ENCODE measurements at places on chromosomes 7 and 10.
A peak's percentile ranks its signal among the peaks of the same experiment; 100 is the strongest.

- DNase-seq, result no peak
Measured at GRCh38 chr10:37700886-37701780, 156.3 kb downstream of the ZNF248 start.

DNA sequence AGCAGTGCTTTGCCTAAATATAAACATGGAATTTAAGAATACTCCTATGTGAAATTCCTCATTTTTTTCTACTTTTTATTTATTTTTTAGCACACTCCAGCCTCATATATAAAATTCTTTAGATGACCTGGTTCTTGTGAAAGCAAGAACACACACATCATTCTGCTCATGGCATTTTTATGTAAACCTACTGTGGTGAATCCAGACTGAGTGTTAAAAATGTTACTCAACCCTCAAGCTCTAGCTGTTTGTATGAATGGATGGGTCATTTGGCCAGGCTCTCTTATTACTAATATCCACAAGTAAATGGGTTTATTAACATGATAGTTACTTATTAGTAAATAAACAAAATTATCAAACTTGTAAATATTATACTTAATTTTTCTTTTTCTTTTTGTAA, 551.7 kb upstream of the LRRN3 start:
- no peak for DNase-seq

- no peak for DNase-seq
Measured at GRCh38 chr10:67242528-67242927, 316.7 kb downstream of the LRRTM3 start.

- DNase-seq, result no peak
Measured at GRCh38 chr10:69649786-69650550, 19.9 kb downstream of the FAM241B start.

- DNase-seq, result no peak
Measured at GRCh38 chr10:51651063-51651462, 48.3 kb downstream of the CSTF2T start.

DNA sequence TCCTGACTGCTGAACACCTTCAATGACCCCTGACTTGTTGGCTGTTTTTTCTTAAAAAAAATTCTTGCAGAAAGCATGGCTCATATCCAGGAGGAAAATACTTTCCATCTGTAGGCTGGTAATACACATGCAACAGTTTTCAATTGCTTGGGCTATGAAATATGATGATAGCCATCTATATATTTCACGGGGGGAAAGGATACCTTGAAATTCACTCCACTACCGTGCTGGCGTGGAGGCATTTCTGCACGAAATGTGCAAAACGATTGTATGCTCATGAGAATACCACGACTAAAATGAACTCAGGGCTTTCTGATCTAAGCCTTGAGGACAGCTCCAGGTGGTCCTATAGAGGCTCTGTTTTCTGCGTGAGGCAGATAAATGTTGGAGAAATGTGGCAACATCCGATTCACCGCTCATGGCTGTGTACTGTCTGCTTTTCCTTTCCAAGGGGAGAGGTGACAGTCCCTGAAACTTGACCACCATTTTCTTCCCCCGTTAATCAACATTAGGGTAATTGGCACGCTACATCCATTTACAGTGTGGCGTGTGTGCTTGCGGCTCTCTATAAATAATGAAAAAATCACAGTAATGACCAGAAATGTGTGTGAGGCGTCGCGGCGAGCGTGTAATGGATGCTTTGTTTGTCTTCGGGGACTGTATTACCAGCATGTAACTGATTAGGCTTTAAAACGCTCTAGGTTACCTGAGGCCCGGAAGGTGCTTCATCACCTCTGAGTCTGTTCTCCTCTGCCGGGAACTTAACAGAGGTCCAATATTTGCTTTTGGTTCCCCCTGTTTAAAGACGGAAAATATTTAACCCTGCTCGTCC, 12.8 kb upstream of the CARD11 start:
- DNase-seq, result no peak

DNA sequence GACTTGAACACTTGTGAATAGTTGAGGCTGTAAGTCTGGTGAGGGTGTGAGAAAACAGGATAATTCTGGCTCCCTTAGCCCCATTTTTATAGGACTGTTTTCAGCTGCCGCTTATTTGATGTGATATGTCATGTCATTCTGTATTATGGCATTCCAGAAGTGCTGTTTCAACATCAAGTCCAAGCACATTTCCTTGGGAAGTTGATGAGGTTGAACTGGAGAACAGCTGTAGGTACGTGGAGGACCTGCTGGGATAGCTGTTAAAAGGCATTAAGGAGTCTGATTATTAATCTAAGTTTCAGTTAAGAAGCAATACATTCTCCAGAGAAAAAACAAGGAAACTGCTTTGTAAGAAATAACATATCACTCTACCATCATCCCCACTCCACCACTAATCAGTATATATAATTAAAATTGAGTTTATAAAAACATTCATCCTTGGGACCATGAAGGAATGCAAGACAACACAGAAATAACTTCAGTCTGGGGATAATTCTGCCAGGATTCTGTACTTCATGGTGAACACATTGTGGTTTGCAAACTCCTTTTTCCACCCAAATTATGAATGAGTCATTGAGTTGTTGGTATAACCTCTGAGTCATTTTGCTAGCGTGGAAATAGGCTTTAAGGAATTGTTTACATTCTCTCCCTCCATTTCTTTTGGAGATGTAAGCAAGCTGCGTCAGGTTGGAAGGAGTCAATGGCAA, 39.9 kb upstream of the TMEM229A start:
- DNase-seq, result no peak

- no peak for DNase-seq
Measured at GRCh38 chr7:1812509-1813393, 142.7 kb downstream of the ELFN1 start.

DNA sequence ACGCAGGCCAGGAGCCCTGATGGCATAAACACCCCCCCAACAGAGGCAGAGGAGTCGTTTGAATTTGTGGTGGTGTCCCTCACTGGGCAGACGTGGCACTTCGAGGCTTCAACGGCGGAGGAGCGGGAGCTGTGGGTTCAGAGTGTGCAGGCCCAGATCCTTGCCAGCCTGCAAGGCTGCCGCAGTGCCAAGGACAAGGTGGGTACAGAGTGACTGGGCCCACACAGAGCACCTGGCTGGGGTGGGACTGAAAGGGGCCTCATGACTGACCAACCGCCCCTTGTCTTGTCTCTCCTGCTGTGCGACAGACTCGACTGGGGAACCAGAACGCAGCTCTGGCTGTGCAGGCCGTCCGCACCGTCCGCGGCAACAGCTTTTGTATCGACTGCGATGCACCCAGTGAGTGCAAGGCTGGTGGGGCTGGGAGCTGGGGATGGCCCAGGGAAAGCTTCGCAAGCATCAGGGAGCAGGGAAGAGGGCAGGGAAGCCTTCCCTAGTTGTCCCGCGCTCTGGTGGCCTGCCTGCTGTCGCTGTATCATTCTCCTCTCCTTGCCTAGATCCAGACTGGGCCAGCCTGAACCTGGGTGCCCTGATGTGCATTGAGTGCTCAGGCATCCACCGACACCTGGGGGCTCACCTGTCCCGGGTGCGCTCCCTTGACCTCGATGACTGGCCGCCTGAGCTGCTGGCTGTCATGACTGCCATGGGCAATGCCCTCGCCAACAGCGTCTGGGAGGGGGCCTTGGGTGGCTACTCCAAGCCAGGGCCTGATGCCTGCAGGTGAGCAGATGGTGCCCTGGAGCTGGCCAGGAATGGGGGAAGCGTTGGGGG, 25.4 kb downstream of the GBX1 start:
- peak; percentile 20 for DNase-seq

GRCh38 chr10:1268831-1269230, 212.6 kb downstream of the WDR37 start:
- DNase-seq, result no peak

DNA sequence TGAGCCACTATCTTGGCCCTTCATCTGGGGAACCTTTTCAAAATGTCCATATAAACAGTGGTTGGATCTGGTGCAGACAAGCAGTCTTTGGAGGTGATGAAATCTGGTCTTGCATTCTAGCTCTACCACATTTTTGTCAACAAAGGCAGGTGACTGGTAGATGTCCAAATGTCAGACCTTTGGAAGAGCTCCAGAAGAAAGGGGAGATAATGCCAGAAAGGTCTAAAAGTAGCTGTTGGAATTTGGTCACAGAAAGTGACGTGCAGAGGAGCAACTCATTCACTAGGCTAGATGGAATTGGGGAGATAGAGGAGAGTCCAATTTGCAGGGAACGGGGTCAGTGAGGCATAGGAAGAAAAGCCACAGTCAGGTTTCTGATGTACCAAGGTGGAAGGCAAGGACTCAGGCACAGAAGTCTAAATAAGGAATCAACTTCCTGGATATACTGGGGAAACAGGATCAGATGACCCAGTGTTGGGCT, 36.4 kb upstream of the WAC start:
- no peak for DNase-seq

DNA sequence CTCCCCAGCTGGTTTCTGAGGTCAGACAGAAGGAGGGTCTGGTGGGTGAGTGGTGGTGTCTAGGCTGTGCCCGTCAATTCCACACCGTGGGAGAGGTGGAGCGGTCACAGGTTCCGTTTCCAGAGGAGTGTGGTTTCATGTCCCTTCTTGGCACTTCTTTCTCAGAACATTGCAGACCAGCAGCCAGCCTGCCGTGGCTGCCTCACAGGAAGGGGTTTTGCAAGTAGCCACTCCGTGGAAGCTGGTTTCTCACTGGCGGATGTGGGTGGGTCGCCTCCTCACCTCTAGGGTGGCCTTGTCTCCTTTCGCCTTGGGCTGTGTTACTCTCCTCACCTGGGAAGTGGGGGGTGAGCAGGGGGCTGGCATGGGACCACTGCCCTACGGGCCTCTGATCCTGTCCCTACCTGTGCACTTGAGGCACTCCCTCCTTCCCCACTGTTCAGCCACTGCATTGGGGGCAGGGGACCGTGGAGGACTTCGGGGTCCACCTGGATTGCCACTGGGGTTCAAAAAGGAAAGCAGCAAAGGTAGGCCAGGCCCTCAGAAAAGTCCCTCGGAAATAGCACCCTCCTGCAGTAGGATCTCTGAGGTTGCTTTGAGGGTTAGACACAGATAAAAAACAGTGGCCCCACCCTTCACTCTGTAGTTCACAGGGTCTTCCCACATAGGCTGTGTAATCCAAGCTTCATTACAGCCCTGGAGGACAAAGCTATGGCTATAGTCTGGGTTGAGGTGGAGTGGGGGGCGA, 33.9 kb downstream of the TSPAN14 start:
- no peak for DNase-seq

DNA sequence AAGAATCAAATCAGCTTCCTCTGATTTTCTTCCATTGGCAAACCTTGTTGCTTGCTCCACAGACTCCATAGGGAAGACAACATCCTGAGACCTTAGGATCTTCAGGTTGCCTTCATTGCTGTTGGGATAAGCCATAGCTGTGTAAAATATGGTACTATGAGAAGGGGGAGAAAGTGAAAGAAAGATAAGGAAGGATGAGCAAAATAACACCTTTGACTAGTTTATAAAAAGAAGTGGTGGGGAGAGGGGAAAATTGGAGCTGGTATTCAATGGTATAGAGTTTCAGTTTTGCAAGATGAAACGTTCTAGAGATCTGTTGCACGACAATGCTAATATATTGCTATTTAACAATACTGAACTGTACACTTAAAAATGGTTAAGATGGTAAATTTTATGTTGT, 180.4 kb upstream of the PHYHIPL start:
- DNase-seq, result no peak

- peak; percentile 57 for DNase-seq
Measured at GRCh38 chr10:133186416-133187090, 26.5 kb downstream of the KNDC1 start.

DNA sequence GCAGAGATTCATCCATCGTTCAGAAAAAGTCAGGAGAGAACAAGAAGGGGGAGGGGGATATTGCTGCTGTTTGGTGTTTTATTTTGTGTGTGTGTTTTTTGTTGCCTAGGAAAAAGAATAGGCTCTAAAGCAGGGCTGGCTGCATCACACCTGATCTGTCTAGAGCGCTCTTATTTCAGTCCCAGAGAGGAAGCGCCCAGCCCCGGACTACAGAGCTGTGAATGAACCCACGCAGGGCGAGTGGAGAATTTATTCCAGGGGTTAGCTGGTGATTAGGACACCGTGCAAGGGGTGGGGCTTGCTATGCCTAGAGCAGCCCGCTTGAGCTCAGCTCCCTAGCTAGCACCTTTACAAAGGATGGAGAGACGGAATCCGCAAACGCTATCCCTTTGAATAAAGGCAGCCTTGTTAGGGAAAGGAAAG, 621 bp upstream of the FAM13C start:
- peak; percentile 72 for DNase-seq

GRCh38 chr7:107856806-107857540, 34.0 kb upstream of the DLD start:
- DNase-seq, result no peak

- no peak for DNase-seq
Measured at GRCh38 chr7:1926908-1927306, 256.8 kb downstream of the ELFN1 start.

DNA sequence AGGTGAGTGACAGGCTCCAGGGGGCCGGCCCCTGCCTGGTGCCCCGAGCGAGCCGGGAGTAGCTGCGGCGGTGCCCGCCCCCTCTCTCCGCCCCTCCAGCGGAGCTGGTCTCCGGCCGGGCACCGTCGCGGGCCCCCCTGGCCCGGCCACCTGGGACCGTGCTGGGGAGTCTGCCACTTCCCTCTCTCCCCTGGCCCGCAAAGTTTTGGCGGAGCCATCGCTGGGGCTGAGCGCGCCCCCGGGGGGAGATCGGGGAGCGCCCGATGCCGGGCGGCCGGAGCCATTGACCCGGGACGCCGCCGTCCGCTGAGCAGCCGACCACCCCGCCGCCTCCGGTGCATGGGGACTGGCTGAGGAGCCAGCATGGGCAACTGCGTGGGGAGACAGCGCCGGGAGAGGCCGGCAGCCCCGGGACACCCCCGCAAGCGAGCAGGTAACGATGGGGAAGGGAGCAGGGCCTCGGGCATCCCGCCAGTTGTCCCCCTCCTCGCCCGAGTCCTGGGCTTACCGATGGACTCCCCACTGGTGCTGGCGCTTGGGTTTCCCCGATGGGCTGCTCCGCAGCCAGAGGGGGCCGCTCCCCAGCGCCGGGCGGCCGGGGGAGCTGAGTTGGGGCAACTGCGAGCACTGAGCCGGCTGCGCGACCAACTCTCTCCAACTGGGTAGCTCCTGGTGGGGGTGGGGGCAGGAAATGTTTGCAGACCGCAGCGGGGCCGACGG, at the start of gene UBTD1:
UBTD1 (plus strand) TSS at position 84 of the 720 bp plus-strand sequence; CDS start at position 364, 280 bp downstream.
- peak; percentile 77 for DNase-seq

DNA sequence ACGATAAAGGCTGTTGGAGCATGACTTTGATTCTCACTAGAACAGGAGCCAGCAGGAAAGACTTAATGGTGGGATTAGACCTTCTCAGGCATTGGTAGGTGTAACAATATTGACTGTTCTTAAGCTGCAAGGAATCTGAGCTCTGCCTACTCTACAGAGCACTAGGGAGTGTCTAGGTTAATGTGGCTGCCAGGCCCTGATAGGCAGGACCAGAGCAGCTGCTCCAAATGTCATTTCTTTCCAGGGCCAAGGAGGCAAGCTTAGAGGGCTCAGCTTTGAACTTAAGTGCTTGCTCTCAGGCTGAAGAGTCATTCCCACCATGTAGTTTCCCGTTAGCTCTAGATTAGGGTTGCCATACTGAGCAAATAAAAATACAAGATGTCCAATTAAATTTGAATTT, 96.8 kb downstream of the RAB18 start:
- no peak for DNase-seq

- DNase-seq, result no peak
Measured at GRCh38 chr10:132787495-132788179, 1.7 kb upstream of the NKX6-2 start.
